ENCODE measurements at places on chromosomes 6 and 20.

- no peak for DNase-seq
Measured at GRCh38 chr6:36445621-36446020, 2.8 kb downstream of the KCTD20 start.

- DNase-seq = no peak
Measured at GRCh38 chr6:165950316-165950715, 217.3 kb downstream of the TBXT start.

DNA sequence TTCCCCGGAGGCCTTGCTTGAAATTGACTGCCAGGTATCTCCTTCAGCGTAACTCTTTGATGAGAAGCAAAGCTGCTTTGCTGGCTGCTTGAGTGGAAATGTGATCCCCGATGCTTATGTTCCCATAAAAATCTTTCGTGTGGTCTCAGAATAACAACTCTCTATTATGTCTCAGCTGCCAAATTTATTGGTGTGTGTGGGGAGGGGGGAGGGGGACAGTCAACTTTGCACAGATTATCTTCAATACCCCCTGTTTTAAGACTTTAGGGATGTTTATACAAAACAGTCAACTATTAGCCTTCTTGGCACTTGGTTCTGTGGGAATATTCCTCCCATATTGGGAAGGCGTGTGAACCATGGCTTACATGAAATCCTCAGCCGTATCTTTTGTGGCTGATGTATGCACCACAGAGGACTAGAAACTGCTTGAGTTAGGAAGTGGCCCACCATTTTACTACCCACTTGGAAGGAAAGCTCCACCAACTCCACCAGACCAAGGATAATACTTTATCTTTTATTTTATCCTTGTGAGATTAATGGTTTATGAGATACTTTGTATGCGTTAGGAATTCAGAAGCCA lies 101.5 kb upstream of the SLC24A3 start:
- no peak for DNase-seq

DNA sequence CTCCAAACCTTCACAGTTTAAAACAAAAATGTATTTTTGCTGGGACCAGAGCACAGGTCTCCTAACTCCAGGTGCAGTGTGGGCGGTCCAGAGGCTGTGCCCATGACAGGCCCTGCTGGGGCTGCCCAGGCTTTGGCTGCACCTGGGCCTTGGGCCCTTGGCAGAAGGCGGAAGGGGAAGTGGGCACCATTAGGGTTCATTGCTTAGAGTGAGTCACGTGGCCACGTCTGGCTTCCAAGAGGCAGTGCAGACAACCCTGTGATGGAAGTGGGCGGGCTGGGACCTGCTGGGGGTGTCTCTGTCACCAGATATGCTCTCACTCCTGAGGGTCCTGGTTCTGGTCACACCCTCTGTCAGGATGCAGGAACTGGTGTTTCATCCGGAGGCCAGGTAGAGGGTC lies 302.2 kb downstream of the QKI start:
- DNase-seq = no peak

GRCh38 chr6:139135578-139136545 lies 982 bp downstream of the HECA start:
- DNase-seq = no peak

DNA sequence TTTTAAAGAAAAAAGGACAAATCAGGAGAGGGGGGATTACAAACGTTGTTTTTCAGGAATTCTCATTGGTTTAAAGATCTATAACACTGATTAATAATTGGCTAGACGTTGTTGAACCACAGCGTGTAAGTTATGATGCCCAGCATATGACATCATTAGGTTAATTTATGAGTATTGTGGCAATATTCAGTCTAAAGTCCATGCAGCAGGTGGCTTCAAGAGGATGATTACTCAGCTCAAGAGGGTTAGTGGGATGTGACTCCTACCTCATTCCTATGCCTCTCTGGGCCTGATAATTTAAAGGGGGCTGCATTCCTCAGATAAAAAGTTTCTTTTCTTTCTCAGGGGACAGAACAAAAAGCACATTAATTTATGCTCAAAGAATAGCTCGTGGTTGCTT lies 1309.0 kb downstream of the EPHA7 start:
- no peak for DNase-seq

GRCh38 chr20:37317994-37318640 lies 27.8 kb upstream of the SRC start:
- no peak for DNase-seq

GRCh38 chr6:20340068-20340848 lies 61.4 kb upstream of the E2F3 start:
- DNase-seq = peak; percentile 95

GRCh38 chr6:13870214-13870830 lies 54.4 kb upstream of the RNF182 start:
- no peak for DNase-seq

DNA sequence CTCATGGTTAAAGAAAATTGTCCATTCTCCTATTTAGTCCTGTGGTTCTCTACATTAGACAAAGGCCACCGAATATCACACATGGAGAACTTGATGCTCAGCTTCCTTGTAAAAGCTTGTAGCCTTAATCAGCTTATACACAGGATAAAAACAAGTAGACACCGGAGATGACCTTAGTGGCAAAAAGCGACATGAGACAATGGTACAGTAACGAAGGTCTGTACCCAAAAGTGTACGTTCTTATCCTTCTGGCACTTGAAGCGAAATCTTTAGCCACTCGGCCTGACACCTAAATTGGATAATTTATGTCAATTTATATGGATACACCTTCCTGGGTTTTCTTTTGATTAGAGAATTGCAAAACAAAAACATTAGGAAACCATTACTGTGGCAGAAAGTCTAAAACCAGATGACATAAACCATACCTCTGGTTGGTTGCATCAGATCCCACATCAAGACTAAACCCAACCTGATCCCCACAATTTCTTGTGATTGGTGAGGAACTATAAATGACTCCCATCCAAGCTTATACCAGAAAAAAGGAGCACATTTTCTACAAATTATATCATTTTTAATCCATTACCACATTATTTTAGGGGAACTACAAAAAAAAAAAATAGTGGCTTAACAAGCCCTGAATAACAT lies 6.1 kb downstream of the RBM39 start:
- no peak for DNase-seq

All from NCI-H1694 (cell line).